ENCODE measurements at places on chromosomes 12 and 14.

GRCh38 chr14:65462411-65462810 lies 49.9 kb downstream of the FUT8 start:
- no peak for DNase-seq

DNA sequence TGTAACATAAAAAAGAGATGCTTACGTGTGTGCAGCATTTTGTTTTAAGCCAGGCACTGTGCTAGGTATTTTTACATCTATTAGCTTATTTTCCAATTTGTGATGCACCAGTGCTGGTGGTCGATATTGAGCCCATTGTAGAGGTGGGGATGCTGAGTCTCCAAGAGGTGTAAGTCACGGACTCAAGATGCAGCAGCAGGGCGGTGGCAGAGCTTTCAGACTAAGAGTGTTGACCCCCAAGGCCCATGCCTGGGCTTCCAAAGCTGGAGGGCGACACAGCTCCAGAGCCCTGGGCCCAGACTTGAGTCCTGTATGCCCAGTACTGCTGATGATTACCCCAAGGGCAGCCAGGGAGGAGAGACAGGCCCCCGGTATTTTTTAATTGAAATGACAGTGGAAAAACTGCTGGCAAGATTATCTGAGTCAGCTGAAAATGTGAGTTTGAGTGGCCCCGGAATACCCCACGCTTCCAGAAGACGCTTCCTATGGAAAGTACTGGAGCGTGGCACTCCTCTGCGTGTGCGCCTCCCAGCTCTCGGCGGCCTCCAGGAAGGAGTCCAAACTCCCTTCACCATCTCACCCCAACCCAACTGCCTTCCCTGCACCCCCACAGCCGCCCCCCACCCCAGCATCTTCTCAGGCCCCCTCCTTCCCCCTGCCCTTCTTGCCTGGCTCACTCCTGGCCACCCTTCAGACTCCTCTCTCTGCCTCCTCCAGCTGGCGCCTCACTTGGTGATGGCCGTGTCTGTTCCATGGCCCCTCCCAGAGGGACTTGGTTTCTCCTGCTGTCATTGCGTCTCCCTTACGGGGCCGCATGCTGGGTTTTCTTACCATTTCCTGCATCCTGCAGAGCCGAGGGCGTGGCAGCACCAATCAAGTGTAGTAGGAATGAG lies 40.7 kb downstream of the ELK3 start:
- no peak for DNase-seq

GRCh38 chr14:65704437-65704836 lies 291.9 kb downstream of the FUT8 start:
- no peak for DNase-seq

DNA sequence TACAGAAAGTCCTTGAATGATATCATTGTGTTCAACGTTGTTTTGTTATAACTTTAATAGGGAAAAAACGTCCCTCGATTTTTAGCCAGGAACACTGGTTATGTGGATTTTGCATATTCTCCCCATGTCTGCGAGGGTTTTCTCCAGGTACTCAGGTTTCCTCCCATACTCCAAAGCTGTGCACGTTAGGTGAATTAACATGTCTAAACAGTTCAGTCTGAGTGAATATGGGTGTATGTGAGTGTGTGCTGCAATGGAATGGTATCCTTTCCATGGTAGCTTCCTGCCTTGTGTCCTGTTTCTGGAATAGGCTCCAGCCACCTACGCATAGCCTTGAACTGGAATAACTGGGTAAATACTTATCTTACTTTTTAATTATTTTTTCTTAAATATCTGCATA lies 810.8 kb upstream of the ATXN7L3B start:
- no peak for DNase-seq

- no peak for DNase-seq
Observed at GRCh38 chr14:57491640-57492039, 2.0 kb downstream of the CCDC198 start.

GRCh38 chr14:56357428-56357827 lies 222.2 kb upstream of the TMEM260 start:
- no peak for DNase-seq

DNA sequence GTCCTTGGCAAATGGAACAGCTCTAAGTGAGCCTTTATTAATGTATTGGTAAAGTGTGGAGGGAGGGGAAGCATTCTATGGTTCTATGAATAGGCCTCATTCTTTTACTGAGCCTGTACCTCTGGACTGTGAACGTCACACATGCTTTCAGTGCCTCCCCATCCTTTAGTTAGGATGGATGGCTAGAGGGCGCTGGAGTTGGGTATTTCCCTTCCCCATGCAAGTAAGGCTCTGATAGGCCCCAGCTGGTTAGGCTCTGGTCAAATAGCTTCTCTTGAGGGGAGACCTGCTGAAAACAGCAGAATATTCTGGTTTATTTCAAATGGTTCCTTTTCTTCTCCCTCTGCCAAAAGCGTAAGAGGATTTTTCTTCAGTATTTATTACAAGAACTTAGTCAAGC lies 860.9 kb upstream of the MDGA2 start:
- DNase-seq: no peak

DNA sequence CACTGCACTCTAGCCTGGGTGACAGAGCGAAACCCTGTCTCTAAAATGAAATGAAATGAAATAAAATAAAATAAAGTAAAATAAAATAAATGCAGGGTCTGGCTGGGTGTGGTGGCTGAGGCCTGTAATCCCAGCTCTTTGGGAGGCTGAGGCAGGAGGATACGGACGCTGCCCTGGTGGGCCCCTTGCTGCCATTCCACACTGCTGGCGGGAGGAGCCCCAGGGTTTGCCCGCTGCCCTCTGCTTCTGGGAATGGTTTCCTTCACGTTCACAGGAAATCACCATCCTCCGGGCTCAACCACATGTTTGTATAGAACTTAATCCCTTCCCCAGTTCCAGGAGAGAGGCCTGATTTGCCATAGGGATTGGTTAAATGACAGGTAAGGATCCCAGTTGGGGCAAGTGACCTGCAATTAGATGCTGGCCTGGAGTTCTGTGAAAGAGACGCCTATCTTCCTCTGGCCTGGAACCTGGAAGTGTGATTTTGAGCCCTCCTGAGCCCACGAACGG lies 29.3 kb downstream of the CALM1 start:
- no peak for DNase-seq

GRCh38 chr12:116064493-116064892 lies 213.0 kb downstream of the MED13L start:
- no peak for DNase-seq

- no peak for DNase-seq
Observed at GRCh38 chr12:49942921-49943624, 7.5 kb upstream of the AQP2 start.

DNA sequence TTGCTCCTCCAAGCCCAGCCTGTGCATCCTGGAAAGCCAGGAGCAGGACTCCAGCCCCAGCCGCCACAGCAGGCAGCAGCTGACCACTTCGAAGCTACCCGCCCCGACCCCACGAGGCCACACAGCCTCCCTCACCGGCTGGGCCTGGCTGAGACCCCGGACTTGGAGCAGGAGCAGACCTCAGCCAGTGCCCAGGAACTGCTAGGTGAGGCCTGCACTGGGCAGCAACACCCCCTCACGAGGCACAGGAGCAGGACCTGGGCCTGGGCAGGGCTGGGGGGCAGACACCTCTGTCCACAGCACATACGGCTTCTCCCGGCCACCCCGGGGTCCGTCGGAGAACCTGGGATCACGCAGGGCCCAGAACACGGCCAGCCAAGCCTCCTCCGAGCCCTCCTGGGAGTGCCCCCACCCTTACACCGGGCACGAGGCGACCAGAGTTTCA lies 137.4 kb upstream of the C14orf180 start:
- no peak for DNase-seq

DNA sequence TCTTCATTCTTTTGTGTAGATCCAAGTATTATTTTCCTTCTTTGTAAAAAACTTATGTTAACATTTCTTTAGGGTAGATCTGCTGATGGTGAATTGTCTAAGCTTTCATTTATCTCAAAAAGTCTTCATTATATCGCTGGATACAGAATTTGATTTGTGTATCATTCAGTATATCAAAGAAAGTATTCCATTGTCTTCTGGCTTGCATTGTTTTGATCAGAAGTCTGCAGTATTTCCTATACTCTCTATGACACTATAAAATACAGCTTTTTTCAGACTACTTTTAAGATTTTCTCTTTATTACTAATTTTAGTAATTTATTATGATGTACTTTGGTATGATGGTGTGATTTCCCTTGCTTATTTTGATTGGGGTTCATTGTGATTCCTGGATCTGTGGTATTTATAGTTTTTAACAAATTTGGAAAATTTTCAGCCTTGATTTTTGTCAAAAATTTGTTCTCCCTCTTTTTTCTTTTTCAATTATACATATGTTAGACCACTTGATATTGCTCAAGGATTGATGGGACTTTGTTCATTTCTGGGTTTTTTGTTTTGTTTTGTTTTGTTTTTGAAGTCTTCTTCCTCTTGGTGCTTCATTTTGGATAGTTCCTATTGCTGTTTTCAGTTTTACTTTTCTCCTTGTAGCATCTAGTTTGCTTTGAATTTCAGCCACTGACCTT lies 176.5 kb downstream of the ZFP36L1 start:
- no peak for DNase-seq

GRCh38 chr14:69101331-69101826 lies 51.5 kb downstream of the DCAF5 start:
- no peak for DNase-seq

DNA sequence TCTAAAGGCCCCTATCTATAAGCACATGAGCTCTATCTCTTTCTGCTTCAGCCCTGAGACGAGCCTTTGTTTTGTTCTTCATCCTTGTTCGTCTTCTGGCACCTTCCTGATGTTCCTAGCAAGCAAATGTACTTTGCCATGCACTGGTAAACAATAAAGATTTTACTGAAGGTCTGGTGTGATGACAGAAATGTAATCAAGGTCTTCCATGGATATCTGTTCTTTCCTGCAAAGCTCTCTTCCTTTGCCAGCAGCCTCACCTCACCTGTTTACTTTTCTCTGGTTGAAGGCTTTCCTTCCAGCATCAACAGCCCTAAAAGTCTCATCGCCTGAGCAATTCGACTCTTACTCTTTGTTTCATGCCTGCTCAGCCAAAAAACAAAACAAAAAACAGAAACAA lies 330.3 kb downstream of the PCNX1 start:
- DNase-seq: no peak

DNA sequence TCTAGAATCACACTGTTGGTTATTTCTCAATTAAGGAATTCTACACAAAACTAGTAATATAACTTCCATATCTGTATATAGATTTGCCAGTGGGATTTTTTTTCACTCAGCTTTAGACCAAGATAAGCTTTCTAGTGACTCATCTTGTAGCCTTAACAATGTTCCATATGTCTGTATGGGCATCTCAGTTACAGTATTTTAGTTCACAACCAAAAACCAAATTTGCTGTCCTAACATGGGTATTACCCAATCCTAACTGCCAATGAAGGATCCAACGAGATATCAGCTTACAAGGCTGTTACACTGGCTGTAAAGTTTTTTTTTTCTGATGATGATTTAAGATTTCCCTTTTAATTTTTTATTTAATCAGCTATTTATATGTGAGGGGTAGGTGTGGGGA lies 31.5 kb upstream of the KRR1 start:
- no peak for DNase-seq

DNA sequence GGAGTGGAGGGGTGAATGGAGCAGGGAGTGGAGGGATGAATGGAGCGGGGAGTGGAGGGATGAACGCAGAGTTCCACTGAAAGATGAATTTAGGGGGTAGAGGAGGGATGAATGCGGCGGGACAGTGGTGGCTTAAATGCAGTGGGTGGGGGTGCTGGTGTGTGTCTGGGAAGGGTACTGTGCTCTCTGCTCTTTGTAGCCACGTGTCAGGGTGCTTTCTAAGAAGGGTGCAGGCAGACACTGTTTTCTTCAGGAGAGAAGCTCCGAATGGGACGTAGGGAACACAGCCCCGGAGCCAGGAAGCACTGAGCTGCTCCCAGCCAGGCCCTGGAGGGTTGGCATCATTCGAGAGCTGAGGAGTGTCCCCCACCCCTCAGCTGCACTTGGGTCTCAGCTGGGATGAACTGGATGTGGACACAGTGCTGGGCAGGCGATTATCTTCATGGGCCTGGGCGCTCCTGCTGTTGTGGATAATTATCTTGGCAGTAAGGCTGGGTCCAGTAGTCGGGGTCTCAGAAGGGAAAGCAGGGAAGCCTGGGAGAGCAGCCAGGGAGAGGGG lies 9.5 kb upstream of the CEP170B start:
- DNase-seq: no peak

GRCh38 chr12:120740871-120741270 lies 15.2 kb downstream of the ACADS start:
- DNase-seq: no peak

DNA sequence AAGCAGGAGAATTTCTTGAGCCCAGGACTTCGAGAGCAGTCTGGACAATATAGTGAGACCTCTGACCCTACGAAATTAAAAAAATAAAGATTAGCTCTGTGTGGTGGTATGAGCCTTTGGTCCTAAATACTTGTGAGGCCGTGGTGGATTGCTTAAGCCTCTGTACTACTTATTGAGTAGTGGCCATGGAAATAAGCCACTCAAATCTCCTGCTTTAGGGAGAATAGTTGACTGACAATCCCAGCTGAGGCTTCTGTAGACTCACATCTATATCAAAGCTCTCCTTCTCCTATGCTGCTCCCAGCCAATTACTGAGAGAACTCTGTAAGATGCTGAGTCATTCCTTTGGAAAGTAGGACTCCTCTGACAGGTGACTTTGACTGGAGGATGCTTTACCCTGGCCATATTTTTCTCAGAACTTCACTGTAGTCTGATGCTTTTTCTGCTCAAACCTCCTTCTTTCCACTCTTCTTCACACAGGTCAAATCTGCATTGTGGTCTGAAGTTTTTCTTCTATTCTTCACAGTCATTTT lies 420.2 kb downstream of the SLC6A15 start:
- DNase-seq: no peak

DNA sequence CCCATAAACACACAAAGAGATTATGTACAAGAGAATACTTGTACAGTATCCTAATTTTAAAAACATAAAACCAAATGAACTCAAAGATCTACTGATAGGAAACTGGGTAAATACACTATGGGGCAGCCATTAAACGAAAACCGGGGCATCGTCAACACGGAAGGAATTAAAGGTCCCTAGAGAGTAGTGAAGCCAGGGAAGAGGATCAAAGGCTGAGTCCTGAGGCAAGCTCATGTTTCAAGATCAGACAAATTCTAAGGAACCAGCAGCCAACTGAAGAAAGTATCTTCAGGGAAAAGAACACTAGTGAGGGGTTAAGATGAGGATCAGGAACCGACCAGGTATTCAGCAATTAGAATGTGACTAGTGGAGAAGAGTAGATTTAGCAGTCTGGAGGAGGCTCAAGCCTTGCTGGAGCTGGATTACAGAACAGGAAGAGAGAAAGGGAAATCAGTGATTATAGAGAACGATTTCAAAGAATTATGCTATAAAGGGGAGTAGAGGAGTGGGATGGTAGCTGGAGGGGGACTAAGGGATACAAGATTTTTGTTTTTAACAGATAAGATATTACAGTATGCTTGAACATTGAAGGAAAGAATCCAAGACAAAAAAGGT lies 23.7 kb downstream of the SEL1L start:
- no peak for DNase-seq

GRCh38 chr12:105279460-105280056 lies 43.6 kb upstream of the APPL2 start:
- peak; percentile 5 for DNase-seq

- no peak for DNase-seq
Observed at GRCh38 chr12:18108611-18109010, 18.6 kb upstream of the RERGL start.

Data from activated CD8-positive, alpha-beta memory T cell treated with anti-CD3 and anti-CD28 coated beads for 1 hour (primary cell).